ENCODE measurements at places on chromosomes 6 and 20.

GRCh38 chr20:44212792-44213191 is 2.2 kb upstream of the OSER1 start:
- DNase-seq, result no peak

DNA sequence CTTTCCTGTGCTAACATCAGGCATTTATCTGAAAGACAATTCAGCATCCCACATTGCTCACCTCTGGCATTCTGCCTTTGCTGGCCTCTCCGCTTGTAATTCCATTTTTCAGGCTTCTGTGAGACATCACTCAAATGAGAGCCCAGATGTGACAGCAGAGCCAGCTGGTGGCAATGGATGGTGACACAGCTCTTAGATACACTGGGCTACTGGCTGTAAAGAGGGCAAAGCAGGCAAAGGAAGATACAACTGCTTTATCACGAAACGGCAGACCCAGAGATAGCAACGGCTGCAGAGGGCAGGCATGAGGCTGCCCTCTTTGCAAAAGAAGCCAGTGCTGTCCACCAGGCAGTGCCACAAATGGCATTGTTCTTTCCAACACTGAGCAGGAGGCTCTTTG is 329.8 kb downstream of the KIF16B start:
- no peak for DNase-seq

GRCh38 chr6:52995913-52996645 is 995 bp upstream of the GSTA4 start:
- DNase-seq, result peak; percentile 51

- DNase-seq, result no peak
Observed at GRCh38 chr6:69988458-69989126, 122.2 kb downstream of the COL19A1 start.

DNA sequence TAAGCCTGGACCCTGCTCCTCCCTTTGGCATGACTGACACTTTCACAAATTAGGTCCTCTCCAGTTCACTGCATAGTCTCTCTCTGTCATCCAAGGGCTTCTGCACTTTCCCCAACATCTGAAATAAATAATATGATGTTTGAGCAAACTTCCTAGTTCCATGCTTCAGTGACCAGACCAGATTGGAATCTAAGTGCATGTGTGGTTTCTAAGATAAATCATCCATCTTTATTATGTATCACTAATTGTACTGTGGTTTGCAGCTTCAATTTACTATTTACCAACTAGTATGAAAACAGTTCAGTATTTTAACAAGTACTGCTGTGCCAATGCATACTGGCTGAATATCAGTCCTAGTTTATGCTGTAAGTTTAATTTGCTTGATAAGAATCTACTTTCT is 18.7 kb downstream of the SESN1 start:
- DNase-seq, result no peak

DNA sequence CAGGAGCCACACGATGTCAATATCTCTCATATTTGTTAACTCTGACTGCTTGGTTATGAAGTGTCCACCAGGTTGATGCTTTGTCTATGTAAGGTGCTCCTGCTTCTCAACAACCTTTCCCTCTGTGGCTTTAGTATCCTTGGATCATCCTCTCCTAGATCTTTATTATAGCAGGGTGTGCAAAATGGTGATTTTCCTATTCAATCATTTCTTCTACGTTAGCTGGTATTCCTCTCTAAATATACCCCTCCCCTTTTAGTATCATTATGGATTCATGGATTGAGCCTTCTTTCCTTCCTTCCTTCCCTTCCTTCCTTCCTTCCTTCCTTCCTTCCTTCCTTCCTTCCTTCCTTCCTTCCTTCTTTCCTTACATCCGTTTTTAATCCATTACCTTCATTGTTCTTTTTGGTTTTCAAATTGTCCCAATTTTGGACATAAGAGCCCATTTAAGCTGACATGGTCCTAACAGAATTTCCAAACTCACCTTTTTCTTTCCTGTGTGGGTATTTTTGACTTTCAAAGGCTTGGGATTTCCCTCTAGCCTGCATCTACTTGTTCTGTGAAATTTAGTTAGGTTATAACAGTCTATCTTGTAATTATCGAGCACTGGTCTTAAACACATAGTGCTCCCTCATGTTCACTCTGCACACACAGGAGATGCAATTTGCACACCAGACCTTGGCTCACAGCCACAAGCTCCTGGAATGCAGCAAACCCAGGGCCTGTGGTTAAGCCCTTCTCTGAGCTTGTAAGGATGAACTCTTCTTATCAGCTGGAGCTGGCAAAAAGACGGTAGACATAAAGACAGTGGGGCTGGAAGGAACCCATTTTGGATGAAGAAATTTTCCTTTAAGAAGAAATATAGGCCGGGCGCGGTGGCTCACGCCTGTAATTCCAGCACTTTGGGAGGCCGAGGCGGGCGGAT is 109.9 kb downstream of the SLC24A3 start:
- DNase-seq, result no peak

GRCh38 chr20:14861028-14861699 is 523.8 kb upstream of the FLRT3 start:
- DNase-seq, result no peak

- no peak for DNase-seq
Observed at GRCh38 chr6:159390381-159390780, 221.2 kb downstream of the FNDC1 start.

DNA sequence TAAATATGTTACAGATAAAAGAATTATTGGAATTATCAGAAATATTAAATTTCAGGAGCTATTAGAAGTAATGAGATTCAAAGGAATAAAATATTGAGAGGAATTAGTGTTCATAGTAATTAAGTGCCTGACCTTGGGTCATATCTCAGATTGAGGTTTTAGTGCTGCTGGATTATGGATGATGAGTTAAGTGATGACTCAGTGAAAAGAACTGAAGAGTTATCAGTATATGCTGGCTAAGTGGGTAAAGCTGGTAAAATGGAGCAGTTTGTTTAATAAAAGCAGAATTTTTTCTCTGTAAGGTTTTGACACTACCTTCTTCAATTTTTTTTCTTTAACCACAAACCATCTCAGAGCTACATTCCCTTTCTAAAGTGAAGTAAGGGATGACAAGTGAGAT is 206.7 kb downstream of the MANEA start:
- DNase-seq, result no peak

DNA sequence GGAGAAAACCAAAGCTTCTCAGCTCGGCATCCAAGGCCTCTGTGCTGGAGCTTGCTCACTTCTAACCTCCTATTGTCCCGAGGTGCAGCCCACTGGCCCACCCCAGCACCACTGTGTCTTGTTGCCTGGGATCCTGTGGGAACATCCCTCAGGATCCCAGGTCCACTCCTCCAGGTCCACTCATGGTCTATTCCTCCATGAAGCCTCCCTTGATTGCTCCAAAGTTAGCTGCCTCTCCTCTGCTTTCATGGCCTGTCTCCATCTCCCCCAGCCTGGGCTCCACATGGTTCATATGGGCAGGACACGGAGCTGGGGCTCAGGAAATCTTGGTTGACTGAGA is 13.9 kb downstream of the SLA2 start:
- DNase-seq, result no peak

DNA sequence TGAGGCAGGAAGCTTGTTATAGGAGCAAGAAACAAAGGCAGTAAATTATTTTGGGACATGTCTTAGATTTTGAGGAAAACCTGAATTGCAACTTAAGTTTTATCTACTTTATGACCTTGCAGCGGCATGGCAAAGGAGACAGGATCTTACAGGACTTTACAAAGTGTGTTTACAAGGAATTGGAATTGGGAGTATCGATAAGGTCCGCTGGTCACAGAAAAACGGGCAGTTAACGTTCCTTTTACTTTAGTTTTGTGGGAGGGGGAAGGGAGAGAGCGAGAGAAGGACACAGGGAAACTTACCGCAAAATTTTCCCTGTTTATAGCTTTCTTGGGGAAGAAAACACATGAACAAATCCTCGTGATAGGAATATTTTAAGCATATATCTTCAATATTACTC is 1607.2 kb downstream of the GRIK2 start:
- no peak for DNase-seq

DNA sequence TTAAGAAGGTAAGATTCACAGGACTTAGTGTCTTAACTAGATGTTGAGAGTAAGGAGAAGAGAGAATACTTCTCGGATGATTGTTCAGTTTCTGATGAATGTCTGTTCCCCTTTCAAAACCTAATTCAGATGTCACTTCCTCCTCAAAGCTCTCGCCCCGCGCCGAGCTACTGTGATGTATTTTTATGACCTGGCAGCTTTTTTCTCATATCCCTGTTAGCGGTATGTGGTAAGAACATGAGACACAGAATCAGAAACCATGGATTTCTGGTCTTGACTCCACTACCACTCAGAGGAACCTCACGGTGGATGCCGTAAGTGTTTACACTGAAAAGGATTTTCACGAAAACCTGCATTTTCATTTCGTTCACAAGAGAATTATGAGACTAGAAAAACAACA is 48.4 kb downstream of the CEP43 start:
- peak; percentile 70 for DNase-seq

DNA sequence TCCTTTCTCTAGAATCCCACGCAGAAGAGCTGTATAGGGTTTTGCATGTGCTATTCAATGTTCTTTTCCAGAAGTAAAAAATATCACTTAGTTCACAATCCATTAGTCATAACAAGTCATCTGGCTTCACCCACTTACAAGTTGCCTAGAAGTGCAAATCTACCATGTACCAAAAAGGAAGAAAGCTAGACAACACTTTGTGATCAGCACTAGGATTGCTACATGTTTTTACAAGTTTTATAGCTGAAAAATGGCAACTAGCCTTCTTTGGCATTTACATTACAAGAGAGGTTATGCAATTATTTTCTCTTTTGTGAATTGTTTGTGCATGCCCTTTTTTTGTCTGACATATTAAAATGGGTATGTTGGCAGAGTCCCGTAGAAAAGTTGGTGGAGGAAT is 85.6 kb upstream of the PTPRK start:
- no peak for DNase-seq

Data from activated CD4-positive, alpha-beta memory T cell treated with anti-CD3 and anti-CD28 coated beads, Interleukin-2, amount 10 ng/mL, durations not matched to agents 7 days and 5 days (primary cell).